Cardiac fibroblast (primary cell): ENCODE measurements at places on chromosomes 3 and 15.

DNA sequence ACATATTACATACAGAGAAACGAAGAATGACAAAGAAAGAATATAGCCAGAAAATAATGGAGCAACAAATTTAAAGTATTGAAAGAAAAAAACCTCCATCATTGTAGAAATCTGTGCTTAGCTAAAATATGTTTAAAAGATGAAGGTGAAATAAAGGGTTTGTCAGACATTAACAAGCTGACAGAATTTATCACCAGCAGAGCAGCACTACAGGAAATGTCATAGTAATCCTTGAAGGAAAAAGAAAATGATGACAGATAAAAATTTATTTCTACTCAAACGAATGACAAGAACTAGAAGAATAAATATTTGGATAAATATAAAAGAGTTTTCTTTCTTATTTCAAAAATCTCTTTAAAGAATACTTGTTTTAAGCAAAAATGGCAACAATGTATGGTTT lies 40.6 kb upstream of the OTOL1 start:
- DNase-seq: no peak

DNA sequence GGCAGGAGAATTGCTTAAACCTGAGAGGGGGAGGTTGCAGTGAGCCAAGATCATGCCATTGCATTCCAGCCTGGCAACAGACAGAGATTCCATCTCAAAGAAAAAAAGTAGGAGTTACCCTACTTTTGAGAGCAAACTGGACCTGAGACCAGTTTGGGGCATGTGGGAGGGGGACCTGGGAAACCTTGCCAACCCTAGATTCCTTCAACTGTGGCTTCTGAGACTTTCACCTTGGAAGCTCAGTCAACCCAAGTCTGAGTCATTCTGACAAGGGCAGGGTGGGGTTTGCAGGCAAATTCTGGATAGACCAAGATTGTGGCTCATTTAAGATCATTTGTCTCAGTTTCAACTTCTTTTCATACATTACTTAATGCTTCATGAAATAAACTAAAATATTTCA lies 23.8 kb upstream of the SIAH2 start:
- no peak for DNase-seq

GRCh38 chr3:171640520-171641412 lies 169.5 kb downstream of the PLD1 start:
- DNase-seq: peak; percentile 52

- no peak for DNase-seq
Measured at GRCh38 chr3:126337980-126338651, 19.1 kb downstream of the KLF15 start.
